ENCODE measurements at places on chromosomes 7 and 10.

DNA sequence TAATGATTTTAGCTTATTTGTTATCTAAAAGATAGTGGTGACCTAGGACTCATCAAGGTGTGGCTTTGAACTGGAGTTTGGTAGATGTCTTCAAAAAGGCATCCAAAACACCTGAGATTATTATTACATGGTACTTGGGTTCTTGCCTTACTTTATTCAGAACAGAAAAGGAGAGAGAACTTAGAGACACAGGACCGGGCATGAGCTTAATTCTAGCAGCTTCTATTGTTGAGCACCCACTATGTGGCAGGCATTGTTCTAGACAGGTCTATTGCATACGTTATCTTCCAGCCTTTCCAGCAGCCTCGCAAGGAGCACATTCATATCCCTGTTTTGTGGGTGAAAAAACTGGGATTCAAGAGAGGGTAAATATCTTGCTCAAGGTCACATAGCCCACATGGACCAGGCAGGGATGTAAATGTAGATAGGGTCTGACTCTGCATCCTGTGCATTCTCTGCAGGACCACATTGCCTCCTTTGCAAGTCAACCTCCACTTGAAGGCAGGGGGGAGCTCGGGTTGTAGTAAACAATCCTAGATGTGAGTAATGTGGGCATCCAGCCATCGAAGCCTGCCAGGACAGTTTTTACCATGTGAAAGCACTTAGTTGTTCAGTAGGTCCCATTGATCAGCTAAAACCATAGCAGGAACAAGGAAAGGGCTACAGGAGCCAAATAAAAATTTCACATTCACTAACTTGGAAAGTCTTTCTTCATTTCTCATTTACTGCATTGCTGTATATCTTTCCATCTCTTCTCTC, 551.4 kb downstream of the LRMDA start:
- no peak for DNase-seq

DNA sequence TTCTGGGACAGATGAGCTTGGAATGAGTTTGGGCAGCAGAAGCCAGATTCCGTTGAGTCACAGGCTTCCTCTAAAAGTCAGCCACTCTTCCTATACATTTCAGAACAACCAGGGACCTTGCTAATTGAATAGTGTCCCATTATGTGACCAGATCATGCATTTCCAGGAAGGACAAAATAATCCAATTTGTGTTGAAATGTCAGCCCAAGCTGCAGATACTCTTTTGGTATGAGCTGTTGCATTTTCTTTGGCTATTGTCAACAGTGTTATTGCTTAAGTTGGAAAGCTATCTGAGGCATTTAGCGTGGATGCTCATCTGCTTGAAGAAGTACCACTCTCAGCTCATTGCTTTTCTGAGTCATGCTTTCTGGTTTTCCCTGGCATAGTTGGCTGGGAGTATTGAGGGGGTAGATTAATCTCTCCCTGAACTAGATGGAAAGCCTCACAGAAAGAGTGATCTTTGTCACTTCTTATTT, 223.7 kb upstream of the HABP2 start:
- DNase-seq, result no peak

DNA sequence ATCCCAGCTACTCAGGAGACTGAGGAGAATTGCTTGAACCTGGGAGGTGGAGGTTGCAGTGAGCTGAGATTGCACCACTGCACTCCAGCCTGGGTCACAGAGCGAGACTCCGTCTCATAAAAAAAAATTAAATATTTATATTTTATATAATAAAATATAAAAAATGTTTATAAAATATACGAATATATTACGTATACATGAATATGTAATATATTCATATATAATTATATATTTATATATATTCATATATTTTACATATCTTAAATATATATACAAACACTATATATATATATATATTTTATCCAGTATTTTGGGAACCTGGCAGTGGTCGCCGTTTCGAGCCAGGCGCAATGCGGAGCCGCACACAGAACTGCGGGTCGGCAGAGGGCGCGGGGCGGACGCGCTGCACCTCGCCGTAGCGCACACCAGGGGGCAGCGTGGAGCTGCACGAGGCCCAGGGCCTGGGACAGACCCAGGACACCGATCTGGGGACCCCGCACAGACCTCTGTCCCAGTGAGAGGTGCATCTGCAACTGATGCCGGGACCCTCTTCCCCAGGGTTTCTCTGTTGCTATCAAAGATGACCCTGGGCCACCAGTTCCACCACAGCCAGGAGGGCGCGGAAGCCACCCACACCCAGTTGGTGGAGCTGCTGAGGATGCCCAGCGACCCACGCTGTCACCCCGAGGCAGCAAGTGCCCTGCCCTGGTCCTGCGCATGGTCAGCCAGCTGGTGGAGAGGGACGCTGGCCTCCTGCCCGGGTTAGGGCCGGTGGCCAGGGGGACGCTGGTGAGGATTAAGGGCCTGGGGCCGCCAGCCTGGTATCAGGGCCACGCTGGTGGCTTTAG, 22.7 kb downstream of the AP5Z1 start:
- peak; percentile 35 for DNase-seq

DNA sequence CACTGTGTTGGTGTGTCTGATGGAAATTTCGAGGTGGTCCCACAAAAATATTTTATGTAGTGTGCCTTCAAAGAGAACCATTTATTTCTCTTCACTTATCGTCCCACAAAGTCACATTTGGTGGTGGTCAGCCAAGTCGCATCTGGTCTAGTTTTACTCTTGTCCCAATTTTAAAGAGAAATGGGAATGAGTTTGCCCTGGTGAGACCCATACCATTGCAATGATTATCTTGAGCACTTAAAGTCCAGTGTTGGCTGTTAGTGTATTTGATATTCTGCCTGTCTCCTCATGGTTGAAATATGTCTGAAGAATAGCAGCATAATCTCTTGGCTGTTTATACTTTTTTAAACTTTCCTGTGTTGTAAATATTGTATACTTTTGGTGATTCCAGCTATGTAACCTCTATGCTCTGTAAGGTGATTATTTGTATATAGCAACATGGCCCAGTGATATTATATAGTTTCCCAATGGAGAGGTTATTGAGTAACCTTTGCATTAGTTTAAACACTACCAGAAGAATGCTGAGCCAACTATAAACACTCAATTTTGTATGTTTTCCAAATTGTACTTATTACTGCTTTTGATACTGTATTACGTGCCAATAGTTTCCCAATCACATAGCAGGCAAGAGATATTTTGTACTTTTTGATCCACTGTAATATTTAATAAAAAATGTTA, 172.2 kb downstream of the RTKN2 start:
- no peak for DNase-seq

- DNase-seq, result no peak
Observed at GRCh38 chr7:151709141-151710038, 167.5 kb downstream of the PRKAG2 start.

- no peak for DNase-seq
Observed at GRCh38 chr10:43403911-43404703, 4.9 kb downstream of the HNRNPF start.

GRCh38 chr7:148688526-148688925, 10.2 kb upstream of the CUL1 start:
- DNase-seq, result no peak

GRCh38 chr7:18357691-18358090, 137.9 kb upstream of the HDAC9 start:
- DNase-seq, result no peak

DNA sequence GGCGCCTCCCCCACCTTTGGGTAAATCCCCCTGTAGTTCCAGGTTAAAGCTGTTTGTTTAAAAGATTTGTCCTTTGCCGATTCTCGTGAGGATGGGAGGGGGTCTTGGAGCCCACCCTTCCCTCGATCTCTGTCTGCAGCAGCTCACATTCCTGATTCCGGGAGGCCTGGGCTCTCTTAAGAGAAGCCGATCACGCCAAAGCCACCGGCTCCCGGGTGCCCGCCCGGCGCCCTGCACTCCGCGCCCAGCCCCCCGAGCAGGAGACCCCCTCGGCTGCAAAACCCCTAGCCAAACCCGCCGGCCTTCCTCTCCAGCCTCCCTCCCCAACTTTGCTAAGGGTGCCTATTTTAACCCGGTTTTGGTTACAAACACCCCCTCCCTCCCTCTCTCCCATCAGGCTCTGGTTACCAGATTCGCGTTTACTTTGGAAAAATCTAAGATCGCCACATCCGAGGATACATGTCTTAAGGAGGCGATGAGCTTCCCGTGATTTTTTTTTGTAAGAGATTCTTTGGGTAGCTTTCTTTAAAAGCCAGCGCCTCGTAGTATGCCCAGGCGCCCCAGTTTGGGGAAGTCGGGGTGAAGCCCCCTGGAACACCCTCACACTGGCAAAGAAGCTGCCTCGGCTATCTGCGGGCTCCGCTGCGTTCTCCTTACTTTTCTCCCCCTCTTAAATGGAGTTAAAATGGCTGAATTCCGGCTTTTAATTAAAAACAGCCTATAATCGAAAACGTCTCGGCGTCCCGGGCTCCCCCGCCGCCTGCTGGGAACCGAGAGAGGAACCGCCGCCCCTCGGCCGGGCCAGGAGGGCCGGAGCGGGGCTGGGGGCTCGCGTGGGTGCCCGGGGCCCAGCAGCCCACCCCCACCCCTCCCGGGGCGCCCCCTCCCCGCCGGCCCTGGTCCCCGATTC, 983 bp downstream of the TNRC18 start:
- no peak for DNase-seq

GRCh38 chr10:93198401-93199131, 124.9 kb downstream of the CYP26A1 start:
- DNase-seq, result no peak

- DNase-seq, result no peak
Observed at GRCh38 chr10:74824900-74825370, 1.5 kb upstream of the KAT6B start.

DNA sequence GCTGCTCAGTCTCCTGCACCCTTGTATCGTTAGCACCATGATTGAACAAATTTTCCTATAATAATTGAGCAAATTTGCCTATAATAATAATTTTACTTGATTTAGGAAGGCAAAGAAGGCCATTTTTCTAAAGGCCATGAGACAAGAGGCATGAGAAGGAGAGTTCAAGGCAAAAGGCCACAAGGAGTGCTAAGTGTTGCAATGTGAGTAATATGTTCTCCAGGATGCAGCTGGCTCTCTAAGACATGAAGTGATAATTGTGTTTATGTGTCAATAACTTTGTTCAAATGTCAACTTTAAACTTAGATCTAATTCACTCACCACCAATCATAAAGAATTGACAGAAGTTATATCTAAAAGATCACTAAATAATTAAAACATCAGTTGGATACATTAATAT, 53.8 kb downstream of the SGCE start:
- DNase-seq, result no peak

DNA sequence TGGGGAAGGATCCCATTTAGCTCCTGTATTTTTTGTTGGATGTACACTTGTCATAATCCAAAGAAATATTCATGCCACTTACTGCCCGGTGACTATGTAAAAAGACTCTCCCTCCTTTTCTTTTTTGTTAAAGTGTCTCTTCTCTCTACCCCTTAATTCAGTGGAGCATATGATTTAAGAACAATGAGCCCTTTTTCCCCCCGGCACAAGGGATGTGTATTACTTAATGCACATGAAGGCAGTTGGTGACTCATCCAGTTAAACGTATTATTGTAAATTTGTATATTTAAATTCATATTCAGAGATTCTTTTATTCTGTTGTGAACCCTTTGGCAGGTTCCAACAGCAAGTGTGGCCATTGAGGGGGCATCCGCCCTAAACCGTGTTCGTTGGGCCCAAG, 241.9 kb downstream of the SLC25A13 start:
- DNase-seq, result no peak

GRCh38 chr10:7054915-7055314, 355.9 kb downstream of the SFMBT2 start:
- peak; percentile 10 for DNase-seq

- DNase-seq, result no peak
Observed at GRCh38 chr7:135210888-135211178, 493 bp downstream of the WDR91 start.

DNA sequence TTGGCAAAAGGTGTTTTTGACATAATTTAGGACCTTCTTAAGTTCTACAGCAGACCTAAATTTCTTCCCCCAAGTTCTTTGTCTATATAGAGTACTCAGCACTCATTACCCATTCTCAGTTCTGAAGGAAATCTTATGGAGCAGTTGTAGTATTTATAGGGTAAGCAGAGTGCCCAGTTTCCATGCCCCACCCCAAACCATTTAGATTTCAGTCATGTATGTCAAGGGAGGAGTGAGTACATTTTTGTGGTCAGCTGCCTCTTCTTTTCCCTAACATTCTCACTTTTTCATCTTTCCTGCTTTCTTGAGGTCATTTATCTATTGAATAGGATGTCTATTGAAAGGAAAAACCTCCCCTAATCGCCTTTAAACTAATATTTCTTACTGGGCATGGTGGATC, 83.3 kb downstream of the KAT6B start:
- DNase-seq, result no peak

GRCh38 chr10:6565588-6565987, 14.5 kb downstream of the PRKCQ start:
- DNase-seq, result no peak

GRCh38 chr10:74008212-74008731, 10.4 kb downstream of the VCL start:
- peak; percentile 12 for DNase-seq

- DNase-seq, result peak; percentile 96
Observed at GRCh38 chr7:6423942-6424701, 23.6 kb downstream of the DAGLB start.

DNA sequence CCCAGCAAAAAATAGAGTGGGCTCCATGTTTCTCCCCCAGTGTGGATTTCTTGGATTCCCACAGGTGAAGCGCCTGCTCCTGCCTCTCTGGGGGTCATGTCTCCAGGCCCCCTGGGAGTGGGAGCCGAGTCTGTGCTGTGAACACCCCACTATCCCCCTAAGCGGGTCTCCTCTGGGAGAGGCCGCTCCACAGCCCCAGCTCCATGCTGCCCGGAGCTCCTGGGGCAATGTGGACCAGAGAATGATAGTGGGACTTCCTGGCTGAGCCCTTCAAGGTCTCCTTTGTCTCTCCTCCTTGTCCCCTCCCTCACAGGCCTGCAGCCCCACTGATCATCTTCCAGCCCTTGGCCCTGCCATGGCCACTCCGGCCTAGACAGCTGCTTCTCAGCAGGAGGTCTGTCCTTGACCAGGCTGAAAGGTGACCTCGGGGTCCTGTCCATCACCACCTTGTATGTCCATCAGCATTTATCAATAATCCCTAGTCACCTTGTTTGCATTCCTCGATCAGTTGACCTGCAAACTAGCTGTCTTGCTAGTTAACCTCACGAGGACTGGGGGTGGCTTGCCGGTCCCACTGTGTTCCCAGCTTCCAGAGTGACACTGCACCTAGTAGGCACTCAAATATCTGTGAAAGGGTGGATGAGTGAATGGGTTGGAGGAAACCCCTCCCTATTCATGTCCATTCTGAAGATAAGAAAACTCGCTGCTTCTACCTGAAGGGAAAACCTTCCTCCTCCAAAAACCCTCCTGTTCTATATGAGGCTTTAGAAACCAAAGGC, 776 bp upstream of the CALML3 start:
- no peak for DNase-seq

GRCh38 chr10:78905957-78906308, 162.8 kb upstream of the ZMIZ1 start:
- no peak for DNase-seq

GRCh38 chr7:91608606-91609005, 271.9 kb downstream of the MTERF1 start:
- no peak for DNase-seq

GRCh38 chr10:34565934-34566333, 249.2 kb downstream of the PARD3 start:
- DNase-seq, result no peak

- DNase-seq, result no peak
Observed at GRCh38 chr10:116615199-116615776, 5.5 kb upstream of the PNLIPRP2 start.
